Activated CD4-positive, alpha-beta memory T cell treated with anti-CD3 and anti-CD28 coated beads, Interleukin-2, amount 10 ng/mL, durations not matched to agents 7 days and 5 days (primary cell): ENCODE measurements at places on chromosomes 2 and 18.

GRCh38 chr2:200297989-200298388 lies 8.5 kb upstream of the SPATS2L start:
- no peak for DNase-seq

DNA sequence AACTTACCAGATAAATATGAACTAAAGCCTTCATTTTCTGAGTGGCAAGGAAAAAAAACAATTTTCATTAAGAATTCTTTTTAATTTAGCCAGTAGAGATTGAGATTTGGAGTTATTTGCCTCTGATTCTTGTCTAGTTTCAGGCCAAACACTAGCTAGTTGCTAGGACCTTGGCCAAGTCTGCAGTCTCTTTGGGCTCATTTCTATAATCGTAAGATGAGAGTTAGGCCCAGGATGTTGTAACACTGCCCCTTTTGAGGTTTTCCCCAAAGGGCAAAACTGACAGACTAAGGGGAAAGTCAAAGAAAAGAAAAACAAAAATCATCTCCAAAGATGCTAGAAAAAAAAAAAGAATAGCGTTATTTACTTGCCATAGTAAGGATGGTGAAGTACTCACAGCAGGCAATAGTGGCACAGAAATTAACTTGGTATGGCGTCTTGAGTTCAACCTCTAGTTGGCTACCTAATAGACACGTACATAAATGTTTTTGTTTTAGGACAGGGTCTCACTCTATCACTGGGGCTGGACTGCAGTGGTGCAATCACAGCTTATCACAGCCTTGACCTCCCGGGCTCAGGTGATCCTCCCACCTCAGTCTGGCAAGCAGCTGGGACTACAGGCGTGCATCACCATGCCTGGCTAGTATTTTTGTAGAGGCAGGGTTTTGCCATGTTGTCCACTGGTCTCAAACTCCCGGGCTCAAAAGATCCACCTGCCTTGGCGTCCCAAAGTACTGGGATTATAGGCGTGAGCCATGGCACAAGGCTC lies 23.0 kb upstream of the ADAM17 start:
- no peak for DNase-seq

DNA sequence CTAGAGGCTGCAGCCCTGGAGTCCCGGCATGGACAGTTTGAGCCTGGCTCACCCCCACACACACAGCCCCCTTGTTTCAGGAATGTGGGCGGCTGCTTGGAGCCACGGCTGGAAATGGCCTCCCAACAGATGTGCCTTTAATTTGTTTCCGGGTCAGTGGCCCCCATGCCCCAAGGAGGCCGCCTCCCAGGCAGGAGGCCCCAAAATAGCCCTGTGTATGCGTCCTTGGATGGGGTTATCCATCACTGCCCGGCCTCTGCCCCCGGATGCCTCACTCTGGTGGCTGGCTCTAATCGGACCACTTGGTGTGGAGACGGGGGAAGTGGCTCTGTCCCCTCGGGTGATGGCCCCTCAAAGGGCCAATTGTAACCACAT lies 151.9 kb upstream of the MYCN start:
- DNase-seq: no peak

DNA sequence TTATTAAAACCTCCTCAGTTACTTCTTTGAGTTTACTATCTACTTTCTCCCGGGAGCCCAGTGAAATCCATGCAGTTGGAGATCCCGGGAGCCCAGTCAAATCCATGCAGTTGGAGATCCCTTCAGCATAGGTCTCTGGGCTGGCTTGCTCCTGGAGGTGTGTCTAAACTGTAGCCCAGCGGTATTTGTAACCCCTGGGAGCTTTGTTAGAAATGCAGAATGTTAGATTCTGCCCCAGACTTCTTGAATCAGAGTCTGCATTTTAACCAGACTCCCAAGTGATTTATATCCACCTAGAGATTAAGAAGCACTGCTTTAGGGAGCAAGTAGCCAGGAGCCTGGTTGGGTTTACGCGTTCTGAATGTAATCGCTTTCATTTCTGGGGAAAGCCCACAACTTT lies 54.5 kb downstream of the ARHGAP28 start:
- no peak for DNase-seq

DNA sequence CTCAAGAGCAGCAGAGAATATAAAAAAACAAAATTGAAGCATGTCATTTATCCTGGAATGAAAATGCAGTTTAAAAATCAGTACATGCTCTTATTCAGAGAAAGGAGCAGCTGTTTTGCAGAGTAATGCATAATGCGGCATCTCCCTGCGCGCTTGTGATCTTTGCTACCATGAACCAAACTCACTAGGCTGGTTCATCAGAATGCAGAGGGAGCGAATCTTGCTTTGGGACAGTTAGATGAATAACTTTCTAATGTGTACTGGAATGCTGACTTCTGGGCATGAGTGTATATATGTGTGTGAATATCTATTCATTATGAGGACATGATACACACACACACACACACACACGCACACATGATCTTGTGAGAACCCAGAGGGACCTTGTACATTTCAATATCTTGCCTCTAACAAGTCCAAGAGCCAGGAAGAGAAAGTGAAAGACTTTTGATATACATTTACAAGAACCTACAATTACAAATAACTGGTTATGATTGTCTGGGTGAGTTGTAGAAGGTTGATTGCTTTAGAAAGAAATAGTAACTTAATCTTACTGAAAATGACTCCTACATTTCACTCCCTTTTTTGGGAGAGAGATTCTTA lies 54.1 kb upstream of the THOC1 start:
- DNase-seq: no peak

DNA sequence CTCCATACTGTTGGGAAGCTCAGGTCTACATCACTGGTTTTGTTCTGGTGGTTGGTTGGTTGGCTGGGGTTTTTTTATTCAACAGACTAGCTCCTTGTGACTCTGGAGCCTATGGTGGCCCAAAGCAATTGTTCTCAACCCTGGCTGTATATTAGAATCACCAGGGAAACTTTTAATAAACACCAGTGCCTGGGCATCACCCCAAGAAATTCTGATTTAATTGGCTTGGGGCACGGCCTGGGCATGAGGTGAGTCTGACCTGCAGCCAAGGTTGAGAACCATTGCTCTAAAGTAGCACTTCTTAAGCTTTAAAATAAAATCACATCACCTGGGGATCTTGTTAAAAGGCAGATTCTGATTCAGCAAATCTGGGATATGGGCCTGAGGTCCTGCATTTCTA lies 184.1 kb downstream of the C1D start:
- no peak for DNase-seq

DNA sequence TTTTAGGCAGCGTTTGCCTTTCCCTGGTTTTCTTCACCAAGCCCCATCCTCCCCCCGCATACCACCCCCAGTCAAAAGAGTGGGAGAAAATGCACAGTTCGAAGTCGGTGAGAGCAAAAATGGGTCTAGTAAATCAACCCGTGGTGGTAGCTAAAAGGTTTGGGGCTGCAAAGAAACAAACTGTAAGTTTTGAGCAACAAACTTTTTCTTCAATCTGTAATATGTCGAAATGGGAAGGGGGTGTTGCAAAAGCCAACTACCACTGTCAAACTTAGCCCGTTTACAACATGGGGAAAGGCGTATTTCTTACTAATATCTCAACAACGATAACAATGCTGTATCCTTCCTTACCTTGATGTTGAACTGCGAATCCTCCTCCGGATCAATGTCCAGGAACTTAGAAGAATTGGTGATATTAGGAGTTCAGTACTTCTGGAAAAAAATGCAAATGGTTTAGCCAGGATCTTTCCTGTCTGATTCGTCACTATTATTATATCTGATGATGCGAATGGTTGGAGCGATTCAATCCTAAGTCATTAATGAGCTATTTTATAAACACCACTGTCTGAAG lies 2.4 kb upstream of the SATB2 start:
- no peak for DNase-seq

DNA sequence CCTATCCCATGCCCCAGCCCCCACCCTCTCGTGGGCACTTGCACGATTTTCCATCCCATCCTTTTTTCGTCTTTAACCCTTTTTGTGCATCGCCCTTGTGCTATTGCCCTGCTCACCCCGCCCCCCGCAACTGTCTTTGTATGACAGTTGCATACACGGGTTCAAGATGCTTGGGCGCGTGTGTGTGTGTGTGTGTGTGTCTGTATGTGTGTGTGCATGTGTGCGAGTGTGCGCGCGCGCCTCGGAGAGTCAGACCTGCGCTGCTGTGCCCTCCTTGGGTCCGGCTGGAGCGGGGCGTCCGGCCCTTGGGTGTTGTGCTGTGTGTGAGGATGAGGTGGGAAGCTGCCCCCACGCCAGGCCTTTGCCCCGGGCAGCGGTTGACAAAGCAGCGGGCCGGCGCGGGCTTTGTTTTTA lies 230.7 kb downstream of the HAUS1 start:
- DNase-seq: peak; percentile 32

GRCh38 chr2:135679125-135679524 lies 62.5 kb upstream of the UBXN4 start:
- no peak for DNase-seq

- no peak for DNase-seq
Observed at GRCh38 chr18:39318008-39318407, 1752.4 kb upstream of the CELF4 start.
